ENCODE measurements at places on chromosomes 6 and 20. TPM values are rescaled to one million over a fixed set of nuclear protein-coding genes. Genes with fewer than 3 reads are reported as not detected.

Gene IYD
- not detected for total RNA-seq

DNA sequence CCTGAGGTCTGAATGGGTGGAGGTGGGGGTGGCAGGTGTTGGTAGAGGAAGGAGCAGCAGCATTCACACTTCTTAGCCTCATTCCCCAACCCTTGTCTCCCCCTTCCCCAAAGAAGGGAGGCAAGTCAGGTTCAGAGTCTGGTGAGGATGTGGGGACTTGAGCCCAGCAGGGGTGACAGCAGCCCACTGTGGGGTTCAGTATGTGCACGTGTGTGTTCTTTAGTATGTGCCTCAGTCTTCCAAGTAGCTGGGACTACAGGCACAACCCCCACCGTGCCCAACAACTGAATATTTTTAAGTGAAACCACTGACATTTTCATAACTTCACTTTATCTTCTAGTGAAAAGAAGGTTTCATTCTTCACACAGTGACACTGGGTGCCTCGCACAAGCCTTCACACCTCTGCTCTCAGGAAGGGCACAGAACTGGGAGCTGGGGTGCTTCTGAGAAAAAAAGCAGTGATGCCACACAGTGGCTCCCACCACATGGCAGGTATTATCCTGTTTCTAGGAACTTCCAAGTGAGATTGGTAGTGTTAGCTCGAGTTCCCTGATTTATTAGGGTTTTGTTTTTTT lies 33.4 kb upstream of the PRELID3B start:
- DNase-seq = no peak

DNA sequence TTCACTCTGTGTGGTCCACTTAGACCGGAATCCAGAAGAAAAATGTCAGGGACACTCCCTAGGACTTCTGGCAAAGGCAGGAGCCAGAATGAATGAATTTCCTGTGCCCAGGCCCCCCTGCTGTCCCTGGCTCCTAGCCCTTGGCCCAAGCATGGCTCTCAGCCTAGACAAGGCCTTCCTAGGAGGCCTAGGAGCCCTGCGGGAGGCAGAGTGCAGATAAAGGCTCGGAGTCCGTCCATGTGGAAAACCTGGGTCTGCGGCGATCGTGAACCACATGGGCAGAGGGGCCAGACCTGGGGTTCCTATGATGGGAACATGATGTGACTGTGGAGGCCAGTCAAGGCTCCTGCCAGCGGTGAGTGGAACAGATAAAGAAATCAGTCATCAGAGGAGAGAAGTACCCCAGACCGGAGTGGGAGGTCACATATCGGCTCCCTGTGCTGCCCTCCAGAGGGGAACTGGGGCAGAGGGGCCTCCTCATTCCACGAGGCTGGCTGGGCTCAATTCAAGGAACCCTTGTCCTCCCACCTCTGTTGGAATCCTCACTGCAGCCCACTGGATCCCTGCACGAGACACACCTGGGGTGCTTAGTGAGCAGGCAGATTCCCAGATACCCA lies 5.9 kb upstream of the VSTM2L start:
- DNase-seq = peak; percentile 37

Gene MRAP2
- total RNA-seq = 1.2 TPM

Gene GLP1R
- total RNA-seq = 10.3 TPM

GRCh38 chr6:27419363-27419762 lies 30.8 kb downstream of the ZNF391 start:
- no peak for DNase-seq

DNA sequence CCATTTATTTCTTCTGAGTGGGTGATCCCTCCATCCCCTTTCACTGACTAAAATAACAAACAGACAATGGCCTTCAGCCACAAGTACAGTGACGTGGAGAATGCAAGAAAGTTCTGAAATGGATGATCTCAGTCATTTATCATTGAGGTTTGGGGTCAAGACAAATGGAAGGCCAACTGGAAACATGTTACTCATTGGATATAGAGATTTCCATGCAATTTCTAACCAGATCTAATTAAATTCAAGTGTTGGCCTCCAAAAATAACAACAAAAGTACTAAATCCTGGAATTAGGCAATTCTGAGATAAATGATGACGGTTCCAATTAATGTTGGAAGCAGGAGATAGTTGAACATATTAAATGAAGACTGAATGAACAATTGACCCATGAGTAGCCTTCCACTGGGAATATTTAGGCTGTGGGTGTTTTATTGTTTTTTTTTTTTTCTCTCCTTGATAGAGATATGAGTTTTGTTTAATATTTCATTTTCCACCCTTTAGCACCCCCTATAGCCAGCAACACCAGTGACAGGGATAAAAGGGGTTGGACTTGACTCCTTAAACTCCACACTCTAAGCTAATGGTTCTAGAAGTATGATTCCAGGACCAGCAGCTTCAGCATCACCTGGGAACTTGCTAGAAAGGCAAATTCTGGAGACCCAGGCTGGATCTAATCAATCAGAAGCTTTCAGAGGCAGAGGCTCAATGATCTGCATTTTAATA lies 112.8 kb downstream of the BCAS1 start:
- no peak for DNase-seq

DNA sequence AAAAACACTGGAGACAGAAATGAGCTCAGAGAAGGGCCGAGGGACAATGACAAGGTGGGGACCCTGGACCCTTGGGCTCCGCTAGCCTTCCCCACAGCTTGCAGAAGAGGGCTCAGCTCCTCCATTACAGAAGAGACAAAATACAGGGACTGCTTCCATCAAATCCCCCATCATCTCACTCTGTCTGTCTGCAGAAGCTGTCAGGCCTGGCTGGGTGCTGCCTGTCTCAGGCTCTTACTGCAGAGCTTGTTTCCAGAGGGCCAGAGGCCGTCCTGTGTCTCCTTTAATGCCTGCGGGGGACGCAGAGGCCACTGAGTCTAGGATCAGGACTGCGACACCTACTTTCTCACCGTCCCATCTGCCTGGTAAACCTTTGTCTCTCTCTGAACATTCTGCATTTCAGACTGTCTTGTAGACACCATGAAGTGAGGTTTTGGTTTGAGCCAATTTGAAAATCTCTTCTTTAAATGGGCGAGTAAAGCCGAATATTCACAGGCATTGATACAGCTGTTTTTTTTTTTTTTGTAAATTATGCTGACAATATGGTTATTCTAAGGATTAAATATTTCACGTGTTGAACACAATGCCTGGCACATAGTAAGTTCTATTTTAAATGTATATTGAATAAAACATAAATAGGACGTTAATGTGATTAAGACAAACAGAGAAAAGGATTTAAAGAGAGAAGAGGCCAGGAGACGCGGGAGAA lies 28.3 kb downstream of the RNASET2 start:
- no peak for DNase-seq

Gene ENPP4
- 20.2 TPM for total RNA-seq

GRCh38 chr6:44000164-44000842 lies 126.9 kb downstream of the MRPL14 start:
- no peak for DNase-seq

Measured in left cardiac atrium (tissue), 4 donors.